ENCODE measurements at places on chromosomes 1 and 21.

GRCh38 chr1:203135636-203136305, 8.2 kb downstream of the ADORA1 start:
- DNase-seq: no peak

DNA sequence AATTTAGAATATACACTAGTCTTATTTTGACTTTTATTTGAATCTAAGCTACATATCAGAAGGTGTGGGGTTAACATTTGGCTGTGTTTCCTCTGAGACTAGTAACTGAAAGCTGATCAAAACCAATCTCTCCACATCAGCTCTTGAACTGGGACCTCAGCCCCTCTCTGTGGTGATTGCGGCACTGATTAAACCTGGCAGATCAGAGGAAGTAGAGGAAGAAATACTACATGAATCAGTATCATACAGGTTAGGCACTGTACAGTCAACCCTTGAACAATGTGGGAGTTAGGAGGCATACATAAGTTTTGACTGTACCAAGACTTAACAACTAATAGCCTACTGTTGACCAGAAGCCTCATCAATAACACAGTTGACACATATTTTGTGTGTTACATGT, 122.5 kb upstream of the C1orf87 start:
- no peak for DNase-seq

DNA sequence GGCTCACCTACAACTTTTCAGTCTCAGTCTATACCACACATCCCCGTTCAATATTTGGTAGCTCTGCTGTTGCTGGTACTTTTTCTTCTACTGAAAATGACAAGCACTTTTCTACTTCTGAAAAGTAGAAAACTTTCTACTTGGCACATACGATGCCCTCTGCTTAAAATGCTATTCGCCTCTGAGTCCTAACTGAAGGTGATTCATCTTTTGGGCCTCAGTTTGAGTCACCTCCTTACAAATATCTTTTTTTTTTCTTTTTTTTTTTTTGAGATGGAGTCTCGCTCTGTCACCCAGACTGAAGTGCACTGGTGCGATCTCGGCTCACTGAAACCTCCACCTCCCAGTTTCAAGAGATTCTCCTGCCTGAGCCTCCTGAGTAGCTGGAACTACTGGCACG, 136.0 kb upstream of the CYYR1 start:
- no peak for DNase-seq

- no peak for DNase-seq
These were observed 497.7 kb downstream of the NPHP4 start for GRCh38 chr1:5494518-5494917.

GRCh38 chr1:178025613-178026356, 55.9 kb upstream of the SEC16B start:
- no peak for DNase-seq

DNA sequence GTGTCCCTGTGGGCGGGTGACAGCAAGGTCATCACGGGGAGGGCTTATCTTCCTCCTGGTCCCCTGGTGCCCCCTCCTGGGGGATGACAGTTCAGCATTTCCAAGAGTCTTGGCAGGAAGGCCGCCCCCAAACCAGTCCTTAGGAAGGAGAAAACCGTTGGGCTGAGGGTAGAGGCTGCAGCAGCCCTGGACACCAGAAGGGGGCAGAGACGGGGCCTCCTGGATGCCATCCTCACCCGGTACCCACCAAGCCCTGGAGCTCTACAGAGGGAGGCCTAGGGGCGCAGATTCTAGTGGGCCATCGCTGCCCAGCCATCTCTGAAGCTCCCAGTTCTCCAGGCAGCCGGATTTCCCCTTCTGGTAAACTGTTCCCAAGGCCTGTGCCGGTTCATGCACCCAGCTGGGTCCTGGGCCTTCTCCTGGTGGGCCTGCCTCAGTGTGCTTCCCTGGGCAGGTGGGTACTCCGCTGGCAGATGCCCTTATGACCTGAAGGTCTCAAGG, 14.8 kb upstream of the ZNF669 start:
- DNase-seq: peak; percentile 55

GRCh38 chr1:94095744-94096469, 25.0 kb downstream of the ABCA4 start:
- DNase-seq: no peak

GRCh38 chr1:154752273-154753030, 117.6 kb downstream of the KCNN3 start:
- no peak for DNase-seq

- no peak for DNase-seq
These were observed 43.3 kb downstream of the EBNA1BP2 start for GRCh38 chr1:43128816-43129215.

GRCh38 chr1:16139473-16139962, 16.4 kb downstream of the EPHA2 start:
- peak; percentile 80 for DNase-seq

DNA sequence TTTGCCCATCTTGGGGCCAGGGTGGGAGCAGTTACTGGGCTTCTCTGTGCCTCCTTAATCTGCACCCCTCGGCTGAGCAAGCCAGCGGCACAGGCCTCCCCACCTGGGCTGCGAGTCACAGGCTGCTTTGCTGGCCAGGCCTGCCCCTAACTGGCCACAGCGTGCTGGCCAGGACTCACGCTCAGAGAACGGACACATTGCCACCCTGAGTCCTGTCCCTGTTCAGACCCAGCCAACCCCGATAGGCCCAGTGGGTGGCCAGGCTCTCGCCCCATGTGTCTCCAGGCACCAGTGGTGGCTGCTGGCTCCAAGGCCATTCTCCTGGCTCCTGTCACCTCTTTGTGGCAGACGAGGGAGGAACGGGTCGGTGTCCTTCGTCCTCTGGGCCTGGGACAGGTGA, 61.3 kb downstream of the MORN1 start:
- no peak for DNase-seq

- DNase-seq: no peak
These were observed 25.0 kb downstream of the PGBD5 start for GRCh38 chr1:230401101-230401500.

DNA sequence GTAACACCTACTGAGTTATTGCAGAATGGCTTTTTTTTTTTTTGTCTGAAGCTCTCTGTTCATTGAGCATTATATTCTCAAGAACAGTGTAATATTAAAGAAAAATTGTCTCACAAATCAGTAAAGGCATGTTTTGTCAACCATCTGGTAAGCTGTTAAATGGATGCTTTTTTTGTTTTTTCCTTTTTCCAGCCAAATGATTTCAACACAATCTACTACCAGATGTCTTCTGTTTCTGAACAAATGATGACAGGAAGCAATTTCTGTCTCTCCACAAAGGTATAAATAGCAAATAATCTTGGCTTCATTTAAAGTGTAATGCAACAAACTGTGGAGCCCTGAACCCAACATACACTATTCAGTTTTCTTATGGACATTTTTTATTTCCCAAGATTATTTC, 78.6 kb upstream of the RGS2 start:
- no peak for DNase-seq

DNA sequence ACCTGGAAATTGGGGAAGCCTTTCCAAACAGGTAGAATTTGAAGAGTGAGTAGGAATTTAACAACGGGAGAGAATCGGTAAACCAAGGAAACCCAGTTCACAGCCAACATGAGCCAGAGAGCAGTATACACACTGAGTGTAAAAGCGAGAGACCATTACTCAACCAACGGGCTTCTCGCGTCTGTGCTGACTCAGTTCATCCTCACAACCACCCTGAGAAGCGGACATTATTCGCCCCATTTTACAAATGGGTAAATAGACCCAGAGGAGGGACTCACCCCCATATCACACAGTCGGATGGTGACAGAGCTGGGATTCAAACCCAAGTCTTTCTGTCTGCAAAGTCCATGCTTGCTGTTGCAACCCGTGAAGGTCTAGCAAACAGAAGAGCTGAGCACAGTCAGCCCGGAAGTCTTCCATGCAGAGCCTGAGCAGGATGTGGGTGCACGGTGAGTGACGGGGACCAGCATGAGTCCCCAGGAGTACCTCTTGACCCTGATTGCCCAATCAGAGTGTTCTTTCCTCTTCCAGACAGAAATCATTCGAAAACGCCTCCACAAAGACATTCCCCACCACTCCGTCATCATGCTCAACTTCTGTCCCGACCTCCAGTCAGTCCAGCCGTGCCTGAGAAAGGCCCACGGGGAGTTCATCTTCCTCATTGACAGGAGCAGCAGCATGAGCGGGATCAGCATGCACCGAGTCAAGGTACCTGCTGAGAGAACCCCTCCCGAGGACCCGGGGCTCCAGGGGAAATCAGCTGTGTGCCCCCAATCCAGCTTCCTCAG, 32.3 kb downstream of the VWA5B1 start:
- peak; percentile 41 for DNase-seq

DNA sequence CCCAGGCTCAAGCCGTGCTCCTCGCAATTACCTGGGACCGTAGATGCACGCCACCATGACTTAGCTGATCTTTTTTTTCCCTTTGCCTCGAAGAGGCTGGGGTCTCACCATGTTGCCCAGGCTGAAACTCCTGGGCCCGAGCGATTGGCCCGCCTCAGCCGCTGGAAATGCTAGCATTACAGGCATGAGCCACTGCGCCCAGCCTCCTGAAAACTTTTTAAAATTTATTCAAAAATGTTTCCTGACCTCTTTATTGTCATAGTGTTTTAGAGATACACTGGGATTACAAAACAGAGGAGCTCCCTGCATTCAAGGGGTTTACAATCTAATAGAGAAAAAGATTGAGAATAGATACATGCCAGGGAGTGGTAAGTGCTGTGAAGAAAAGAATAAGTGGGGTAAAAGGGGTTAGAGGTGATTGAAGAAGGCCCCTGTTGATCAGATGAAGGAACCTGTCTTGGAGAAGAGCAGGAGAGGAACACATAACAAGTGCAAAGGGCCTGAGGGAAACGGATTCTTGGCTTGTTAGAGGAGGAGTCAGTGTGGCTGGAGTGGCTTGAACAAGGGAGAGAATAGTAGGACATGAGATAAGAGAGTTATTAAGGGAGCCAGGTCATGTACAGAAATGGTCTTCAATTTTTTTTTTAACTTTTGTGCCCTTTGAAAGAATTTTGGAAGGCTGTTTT, 1.7 kb upstream of the TRIM33 start:
- DNase-seq: no peak

- no peak for DNase-seq
These were observed 20.4 kb downstream of the USP33 start for GRCh38 chr1:77739235-77739634.

DNA sequence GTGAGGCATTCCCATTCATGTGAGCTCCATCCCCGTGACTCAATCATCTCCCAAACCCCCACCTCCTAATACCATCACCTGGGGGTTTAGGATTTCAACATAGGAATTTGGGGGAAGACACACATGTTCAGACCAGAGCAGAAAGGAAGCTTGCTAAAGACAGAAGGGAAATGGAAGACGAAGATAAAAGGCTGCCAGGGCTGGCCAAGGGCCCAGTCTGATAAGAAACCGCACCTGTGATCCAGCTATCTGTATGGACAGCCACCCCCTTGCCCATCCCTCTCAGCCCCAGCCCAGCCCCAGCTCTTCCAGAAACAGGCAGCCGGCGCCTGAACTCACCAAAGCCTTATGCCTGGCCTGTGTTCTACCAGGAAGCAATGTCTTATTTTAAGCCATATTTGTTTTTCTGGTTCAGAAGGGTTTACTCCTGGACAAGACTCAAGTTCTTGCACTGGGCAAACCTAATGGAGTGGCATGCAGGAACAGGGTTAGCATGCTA, 198.4 kb upstream of the VAMP3 start:
- no peak for DNase-seq

- no peak for DNase-seq
These were observed 6.1 kb downstream of the IPO13 start for GRCh38 chr1:43952731-43953346.

DNA sequence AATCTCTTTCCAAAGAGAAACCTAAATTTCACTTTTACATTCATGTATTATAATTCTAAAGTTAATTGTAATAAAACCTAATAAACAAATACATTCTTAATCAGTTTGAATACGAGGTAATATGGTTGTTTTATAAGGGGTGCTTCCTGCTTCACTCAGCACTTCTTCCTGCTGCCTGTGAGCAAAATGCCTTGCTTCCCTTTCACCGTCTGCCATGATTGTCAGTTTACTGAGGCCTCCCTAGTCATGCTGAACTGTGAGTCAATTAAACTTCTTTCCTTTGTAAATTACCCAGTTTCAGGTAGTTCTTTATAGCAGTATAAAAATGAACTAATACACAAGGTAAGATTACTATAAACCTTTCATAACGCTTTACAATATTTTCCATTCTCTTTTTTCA, 491.1 kb upstream of the LRRC7 start:
- DNase-seq: no peak

GRCh38 chr1:193118803-193119730, 2.8 kb upstream of the CDC73 start:
- no peak for DNase-seq

GRCh38 chr1:3520419-3521378, 66.2 kb downstream of the ARHGEF16 start:
- DNase-seq: no peak

- no peak for DNase-seq
These were observed 725.2 kb downstream of the PTPRU start for GRCh38 chr1:29961293-29962059.

- no peak for DNase-seq
These were observed 37.3 kb downstream of the USP25 start for GRCh38 chr21:15766952-15767603.

- DNase-seq: peak; percentile 37
These were observed 19.7 kb upstream of the ALDH9A1 start for GRCh38 chr1:165717918-165718515.

DNA sequence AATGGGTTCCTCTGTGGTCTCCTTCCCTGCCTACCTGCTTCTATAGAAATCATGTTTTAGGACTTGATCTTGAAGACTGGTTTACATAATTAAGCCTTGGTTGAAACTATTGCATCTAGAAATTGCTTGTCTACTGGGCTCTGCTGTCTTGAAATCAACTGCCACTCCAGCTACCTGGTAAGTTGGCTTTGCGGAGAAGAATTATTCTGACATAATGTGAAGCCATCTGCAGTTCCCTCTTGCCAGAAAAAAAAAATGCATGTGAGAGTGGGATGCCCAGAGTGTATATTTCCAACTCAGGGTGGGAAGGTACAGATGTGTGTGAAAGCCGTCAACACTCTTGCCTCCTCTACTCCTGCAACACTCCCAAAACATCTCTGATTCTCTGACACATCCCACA, 27.2 kb downstream of the C8B start:
- DNase-seq: no peak

DNA sequence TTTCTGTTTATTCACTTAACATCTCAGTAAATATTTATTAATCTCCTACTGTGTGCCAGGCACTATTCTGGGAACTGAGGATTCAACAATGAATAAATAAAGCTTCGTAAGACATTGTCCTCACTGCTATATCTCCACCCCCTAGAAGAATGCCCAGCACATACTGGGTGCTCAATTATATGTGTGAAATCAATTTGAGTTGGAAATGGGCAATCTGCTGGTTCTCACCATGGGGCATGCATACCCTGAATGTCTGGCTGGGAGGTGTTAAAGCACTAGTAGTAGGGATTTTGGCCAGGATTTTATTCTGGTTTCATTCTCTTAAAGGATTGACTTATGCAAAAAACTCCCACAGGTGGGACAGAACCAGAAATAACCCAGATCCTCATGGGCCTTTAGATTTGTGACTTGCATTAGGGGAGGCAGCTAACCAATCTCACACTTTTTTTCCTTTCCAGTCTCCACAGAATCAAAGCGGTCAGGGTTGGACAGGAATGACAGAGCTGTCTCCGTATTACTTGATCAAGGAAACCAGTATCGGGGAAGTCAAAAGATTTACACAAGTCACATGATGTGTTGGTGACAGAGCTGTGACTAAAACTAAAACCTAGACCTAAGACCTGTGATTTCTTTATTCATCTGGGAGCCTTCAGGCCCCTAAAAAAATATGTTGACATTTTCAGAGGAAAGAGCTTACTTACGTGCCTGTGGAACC, 12.8 kb downstream of the GFI1 start:
- DNase-seq: no peak
